ENCODE measurements at places on chromosomes 1 and 21.

- no peak for DNase-seq
Observed at GRCh38 chr1:87155170-87155569, 173.5 kb upstream of the LMO4 start.

GRCh38 chr1:84110629-84111028 lies 33.4 kb upstream of the PRKACB start:
- DNase-seq = no peak

- DNase-seq = no peak
Observed at GRCh38 chr1:6474815-6475282, 8.9 kb upstream of the TNFRSF25 start.

GRCh38 chr1:156893048-156893953 lies at the start of gene PEAR1:
TSS of gene PEAR1 (plus strand) at chr1:156893718. CDS start at chr1:156903927, 10,209 bp downstream.
- DNase-seq = no peak

GRCh38 chr1:198942466-198942865 lies 303.6 kb downstream of the PTPRC start:
- DNase-seq = no peak

DNA sequence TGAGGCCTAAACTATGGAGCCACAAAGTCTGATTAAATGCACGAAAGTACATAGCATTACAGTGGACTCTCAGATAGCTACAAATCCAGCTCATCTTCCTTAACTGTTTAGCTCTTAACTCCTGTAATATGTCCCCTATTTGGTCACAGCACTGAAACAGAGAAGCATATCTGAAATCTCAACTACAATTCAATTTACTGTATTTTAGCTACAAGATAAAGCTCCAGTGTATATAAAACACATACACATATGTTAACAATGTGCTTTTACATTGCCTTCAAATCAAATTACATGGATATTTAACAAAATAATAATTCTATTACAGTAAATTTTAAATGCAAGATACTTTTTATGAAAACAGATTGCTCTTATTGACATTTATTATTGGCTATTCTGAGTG lies 849.3 kb upstream of the PRMT6 start:
- DNase-seq = no peak

DNA sequence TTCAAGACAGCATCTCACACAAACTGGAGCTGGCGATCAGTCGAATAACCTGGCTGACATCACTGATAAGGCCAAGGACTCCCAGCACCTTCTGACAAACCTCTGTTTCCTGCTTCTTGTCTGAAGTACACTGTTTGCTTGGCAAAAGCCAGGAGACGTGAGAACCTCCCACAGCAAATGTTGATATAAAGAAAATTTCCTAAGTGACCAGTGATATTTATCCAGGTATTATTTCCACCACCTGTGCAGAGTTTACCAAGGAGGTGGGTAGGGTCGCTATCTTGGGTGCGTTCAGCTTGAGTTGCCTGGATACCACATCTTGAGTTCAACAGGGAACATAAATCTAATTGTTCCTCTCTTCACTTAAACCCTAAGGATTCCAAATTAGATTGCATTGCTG lies 72.9 kb downstream of the SETD4 start:
- no peak for DNase-seq

- DNase-seq = no peak
Observed at GRCh38 chr1:5998051-5998905, 6.1 kb upstream of the NPHP4 start.

- no peak for DNase-seq
Observed at GRCh38 chr1:56068908-56069307, 510.5 kb downstream of the PLPP3 start.

- DNase-seq = no peak
Observed at GRCh38 chr1:213623064-213623581, 364.6 kb upstream of the PROX1 start.

DNA sequence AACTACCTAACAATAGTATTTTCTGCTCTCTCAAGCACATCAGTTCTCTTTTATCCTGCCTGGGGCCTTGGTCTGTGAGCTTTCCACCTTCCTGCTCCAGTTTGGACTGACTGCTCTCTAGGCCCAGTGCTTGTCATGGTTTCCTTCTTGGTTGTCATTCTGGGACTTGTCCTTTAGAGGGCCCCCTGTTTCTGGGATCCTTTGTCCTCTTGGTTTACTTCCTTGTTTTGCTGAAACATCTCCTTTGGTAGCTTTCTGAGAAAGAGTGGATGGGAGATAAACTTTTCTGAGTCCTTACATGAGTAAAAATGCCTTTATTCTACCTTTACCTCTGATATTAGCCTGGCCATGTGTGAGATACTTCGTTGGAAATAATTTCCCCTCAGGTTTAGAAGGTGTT lies 4.7 kb downstream of the SLC1A7 start:
- no peak for DNase-seq

DNA sequence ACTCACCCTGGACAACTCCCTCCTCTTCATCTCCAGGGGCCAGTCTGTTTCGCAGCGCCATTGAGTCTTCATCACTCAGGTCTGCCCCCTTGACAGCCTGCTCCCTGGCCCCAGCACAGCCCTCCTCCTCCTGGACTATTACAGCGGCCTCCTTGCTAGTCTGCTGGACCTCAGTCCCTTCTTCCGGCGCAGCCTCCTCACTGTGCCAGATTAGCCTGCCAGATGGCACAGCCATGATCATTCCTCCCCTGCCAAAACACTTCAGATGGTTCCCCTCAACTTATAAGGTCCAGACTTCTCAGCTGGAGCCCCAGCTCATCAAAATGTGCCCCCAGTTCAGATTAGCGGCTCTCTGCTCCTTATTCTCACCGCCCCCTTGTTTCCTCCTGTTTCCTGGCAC lies 7.0 kb upstream of the CELSR2 start:
- no peak for DNase-seq

DNA sequence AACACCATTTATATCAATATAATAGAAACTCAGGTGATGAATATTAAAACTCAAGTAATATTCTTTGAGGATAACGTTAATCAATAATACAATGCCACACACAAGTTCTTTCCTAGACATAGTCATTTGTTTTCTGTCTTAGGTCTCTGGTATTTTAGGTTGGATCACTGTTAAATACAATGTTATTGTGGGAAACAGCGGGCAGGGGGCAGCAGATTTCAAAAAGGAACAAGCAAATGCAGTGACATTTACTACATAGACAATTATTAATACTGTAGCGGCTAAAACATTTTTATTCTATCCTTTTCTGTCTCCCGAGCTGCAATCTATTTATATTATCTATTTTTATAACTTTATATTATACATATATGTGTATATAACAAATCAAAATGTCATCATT lies 186.4 kb upstream of the ZNHIT6 start:
- no peak for DNase-seq

DNA sequence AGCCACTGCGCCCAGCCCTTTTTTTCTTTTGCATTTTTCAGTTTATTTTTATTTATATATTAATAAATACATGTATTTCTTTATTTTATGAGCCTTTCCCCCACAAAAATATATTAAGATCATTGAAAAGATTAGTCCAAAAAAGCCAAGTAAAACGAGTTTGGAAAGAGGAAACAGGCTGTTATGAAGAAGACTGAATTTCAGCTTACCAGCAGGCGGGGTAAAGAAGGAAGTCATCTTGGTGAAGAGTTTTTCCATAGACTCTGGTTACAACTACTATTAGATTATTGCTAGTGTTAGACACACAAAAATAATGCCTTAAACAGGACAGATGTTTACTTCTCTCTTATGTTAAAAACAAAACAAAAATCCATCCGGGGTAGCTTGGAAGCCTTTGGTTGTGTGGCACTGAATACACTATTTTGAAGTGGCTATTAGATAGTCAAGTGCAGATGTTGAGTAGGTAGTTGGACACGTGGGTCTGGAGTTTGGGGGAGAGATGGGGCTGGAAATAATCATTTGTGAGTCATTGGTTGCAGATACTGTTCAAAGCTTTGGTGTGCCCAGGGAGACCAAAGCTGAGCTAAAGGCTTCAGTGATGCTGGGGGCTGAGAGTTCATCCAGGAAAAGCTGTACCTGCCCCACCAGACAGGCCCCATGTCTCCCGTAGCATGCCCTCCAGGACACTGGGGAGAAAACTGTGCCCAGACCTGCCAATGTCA lies 8.7 kb upstream of the LRRC71 start:
- DNase-seq = no peak

DNA sequence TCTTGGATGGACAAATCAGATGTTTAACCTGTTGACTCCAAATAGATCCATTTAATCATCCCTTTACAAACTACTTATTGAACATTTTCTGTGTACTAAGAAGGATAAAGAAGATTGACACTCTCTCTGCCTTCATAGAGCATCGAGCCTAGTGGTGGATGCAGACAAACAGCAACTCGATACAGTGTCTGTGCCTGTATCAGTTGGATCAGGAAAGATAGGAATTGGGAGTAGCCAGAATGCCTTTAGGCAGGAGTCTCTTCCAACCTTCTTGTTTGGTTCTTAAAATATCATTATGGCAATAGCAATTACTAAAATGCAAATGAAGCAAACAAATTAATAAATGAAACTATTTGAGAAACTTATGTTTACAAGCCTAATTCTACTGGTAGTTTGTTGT lies 89.0 kb upstream of the RAVER2 start:
- DNase-seq = no peak

DNA sequence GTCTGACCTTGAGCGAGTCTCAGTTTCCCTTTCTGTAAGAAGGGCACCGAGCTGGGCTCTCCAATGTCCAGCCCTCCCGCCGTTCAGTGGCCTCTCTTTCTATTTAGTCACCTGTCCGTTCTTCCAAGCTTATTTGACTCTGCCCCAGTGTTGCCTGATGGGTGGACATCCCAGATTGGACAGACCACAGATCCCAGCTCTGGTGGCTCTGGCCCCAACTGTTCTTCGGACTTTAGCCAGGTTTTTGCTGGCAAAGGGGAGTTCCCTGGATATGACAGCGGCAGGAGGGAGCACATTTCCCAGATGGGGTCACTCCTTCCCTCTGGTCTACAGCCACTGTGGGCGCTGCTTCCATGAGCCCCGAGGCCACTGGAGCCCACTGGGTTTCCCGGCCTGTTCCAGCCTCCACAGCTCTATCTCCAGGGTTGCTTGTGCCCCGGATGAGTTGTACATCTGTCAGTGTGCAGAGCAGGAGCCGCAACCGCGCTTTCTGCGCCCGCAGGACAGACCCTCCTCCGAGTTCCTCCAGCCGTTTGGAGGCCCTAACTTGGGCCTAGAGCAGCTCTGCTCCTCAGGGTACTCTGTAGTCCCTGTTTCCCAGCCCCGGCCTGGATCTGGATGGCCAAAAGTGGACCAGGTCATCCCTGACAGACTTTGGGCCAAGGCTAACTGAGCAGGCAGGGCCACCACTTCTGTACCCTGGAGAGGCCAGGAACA lies 3.8 kb downstream of the DMBX1 start:
- DNase-seq = no peak

GRCh38 chr1:41278076-41278475 lies 36.0 kb upstream of the SCMH1 start:
- DNase-seq = no peak

- no peak for DNase-seq
Observed at GRCh38 chr1:230371923-230372703, 54.0 kb downstream of the PGBD5 start.

DNA sequence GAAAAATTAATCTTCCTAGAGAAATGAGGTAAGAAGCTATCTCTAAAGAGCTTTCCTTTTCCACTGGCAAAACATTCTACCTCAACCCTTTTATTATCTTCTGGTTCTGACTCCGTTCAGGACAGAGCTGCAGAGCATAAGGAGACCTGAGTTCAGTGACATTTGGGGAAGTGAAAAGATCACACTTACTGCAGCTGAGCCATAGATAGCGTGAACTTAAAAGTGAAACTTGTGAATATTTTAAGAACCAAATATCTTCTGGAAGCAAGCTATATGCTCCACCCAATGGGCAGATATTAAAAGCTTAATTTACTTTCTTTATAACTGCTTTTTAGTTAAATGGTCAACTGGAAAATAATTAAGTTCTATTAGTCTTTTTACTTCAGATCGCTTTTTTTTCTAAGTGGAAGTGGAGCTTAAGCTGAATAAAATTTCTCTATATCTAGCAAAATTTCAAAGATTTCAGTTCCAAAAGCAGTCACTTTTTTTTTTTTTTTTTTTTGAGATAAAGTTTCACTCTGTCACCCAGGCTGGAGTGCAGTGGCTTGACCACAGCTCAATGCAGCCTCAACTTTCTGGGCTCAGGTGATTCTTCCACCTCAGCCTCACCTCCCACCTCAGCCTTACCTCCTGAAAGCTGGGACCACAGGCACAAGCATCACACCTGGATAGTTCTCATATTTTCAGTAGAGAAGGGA lies 11.9 kb downstream of the PTPN22 start:
- no peak for DNase-seq

DNA sequence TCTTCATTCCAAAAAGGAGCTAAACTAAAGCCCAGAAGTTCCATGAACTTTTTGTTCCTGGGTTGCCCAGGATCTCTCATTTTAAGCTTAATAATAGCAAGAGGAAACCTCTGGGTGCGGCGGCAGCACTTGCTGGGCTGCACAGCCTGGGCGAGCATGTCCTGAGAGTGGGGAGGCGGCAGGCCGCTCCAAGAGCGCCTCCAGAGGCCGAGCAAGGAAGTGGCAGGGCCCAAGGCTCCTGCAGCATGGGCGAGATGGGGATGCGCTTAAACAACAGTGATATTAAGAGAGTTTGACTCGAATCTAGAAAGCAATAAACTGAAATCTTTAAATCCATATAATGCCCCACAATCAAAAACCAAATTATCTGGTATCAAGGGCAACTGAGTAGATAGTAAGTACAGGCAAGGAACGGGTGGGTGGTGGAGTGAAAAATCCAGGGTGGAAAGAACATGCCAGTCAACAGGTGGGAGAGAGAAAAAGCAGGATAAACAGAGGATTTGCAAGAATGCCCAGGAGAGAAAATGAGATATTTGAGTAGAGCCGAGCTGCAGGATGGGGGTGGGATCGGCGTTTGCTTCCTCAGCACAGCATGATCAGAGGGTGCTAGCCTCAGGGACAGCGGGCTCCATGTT lies 14.1 kb upstream of the TNR start:
- DNase-seq = no peak

- DNase-seq = no peak
Observed at GRCh38 chr1:232704694-232705680, 75.1 kb upstream of the SIPA1L2 start.

DNA sequence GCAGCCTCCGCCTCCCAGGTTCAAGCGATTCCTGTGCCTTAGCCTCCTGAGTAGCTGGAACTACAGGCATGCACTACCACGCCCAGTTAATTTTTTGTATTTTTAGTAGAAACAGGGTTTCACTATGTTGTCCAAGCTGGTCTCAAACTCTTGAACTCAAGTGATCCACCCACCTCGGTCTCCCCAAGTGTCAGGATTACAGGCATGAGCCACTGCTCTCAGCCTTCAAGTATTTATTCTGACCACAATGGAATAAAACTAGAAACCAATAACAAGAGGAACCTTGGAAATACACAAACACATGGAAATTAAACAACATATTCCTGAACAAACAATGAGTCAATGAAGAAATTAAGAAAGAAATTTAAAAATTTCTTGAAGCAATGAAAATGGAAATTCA lies 32.7 kb upstream of the DR1 start:
- DNase-seq = no peak

GRCh38 chr1:180859306-180859705 lies 53.4 kb upstream of the KIAA1614 start:
- no peak for DNase-seq

GRCh38 chr21:32549440-32549839 lies 35.9 kb downstream of the TCP10L start:
- DNase-seq = no peak

- no peak for DNase-seq
Observed at GRCh38 chr1:63898428-63899196, 124.8 kb downstream of the ROR1 start.
